Hepatic stellate cell (primary cell): ENCODE measurements at places on chromosomes 13 and 19.

- no peak for DNase-seq
Observed at GRCh38 chr19:18529782-18530181, 7.9 kb upstream of the ELL start.

GRCh38 chr13:99158846-99159245 is 41.8 kb upstream of the UBAC2 start:
- no peak for DNase-seq

GRCh38 chr19:34135054-34135800 is 37.1 kb upstream of the LSM14A start:
- DNase-seq: no peak

- DNase-seq: no peak
Observed at GRCh38 chr13:113224486-113224885, 15.1 kb downstream of the CUL4A start.

DNA sequence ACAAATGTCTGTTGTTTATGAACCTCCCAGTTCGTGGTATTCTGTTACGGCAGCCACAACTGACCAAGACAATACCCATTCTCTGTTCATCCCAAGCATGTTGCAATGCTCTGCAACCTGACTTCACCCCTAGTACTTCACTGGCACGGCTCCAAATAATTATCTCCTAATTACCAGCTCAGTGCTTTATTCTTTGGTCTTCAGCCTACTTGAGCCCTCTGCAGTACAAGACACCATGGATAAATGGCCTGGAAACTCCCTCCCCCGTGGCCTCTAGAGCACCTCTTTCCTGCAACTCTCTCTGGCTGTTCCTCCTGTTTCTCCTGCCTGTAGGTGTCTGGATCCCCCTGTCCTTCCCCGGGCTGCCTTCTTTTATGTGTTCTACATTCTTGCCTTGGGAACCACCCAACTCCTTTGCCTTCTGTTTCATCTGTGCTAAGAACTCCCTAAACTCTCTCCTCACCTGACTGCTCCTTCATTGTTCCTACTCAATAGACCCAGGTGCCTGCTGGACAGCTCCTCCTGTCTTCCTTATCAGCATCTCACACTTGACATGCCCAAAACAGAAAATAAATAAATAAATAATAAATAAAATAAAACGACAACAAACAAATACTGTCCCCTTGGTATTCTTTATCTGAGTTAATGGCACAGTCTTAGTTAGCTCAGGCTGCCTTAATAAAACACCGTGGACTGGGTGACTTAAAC is 200.4 kb upstream of the IPO5 start:
- no peak for DNase-seq

DNA sequence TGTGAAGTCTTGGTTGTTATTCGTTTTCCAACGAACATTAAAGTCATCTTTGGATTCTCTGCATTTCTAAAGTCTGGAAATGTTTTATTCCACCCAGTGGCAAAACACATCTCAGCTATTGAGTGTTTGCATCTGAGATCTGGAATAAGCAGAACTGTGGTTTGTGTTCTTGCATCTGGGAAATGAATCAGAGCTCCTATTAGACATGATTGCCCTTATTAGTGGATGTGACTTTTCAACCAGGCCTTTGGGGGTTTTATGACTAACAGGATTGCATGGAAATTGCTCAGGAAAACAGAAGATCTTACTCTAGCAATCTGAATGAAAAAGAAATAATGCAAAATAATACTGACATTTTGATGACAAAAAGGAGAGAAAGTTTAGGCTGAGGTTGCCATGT is 488.8 kb downstream of the IRS2 start:
- DNase-seq: peak; percentile 88

DNA sequence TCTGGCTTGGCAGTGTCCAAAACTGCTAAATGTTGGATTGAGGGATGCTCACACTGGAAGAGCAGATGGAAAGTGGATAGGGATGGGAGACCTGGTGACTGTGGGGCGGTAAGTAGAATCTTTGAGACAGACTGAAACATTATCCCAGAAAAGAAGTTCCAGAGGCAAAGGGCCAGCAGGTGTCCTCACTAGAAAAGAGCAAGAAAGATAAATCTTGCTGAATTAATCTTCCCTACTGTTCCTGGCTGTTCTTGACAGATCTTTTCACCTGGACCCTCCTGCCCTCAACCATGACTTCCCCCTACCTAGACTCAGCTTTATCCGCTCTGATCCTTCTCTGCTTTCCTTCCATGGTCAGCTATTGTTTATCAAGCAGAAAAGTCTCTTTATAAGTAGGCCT is 35.0 kb upstream of the FRY start:
- no peak for DNase-seq
